CD4-positive, alpha-beta T cell treated with Interleukin-21 for 1 hour (primary cell): ENCODE measurements at places on chromosomes 3 and 15.

DNA sequence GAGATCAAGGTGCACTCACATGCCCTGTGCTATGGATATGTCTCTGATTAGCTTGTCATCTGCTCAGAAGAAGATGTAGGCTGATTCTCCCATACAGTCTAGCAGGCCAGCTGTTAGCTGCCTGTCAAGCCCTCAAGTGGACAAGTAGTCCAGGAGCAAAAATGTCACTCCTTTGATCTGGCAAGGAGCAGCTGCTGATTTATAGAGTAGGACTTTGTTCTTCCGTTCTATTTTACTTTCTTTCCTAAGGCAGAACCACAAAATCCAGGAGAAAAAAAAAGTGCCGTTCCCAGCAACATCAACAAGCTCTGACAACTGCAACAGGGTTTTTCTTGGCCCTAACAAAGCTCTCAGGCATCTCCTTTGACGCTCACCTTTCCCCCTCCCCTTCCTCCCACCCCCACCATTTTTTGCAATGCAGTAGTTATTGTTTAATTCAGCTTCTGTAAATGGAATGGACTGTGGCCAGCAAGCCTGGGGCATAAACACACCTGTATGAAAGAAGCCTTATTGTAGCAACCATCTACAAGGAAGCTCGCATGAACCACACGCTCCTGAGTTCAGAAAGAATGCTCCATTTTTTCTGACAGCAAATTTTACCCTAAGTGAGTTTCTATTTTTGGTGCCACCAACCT, 196.3 kb downstream of the MEIS2 start:
- no peak for DNase-seq

DNA sequence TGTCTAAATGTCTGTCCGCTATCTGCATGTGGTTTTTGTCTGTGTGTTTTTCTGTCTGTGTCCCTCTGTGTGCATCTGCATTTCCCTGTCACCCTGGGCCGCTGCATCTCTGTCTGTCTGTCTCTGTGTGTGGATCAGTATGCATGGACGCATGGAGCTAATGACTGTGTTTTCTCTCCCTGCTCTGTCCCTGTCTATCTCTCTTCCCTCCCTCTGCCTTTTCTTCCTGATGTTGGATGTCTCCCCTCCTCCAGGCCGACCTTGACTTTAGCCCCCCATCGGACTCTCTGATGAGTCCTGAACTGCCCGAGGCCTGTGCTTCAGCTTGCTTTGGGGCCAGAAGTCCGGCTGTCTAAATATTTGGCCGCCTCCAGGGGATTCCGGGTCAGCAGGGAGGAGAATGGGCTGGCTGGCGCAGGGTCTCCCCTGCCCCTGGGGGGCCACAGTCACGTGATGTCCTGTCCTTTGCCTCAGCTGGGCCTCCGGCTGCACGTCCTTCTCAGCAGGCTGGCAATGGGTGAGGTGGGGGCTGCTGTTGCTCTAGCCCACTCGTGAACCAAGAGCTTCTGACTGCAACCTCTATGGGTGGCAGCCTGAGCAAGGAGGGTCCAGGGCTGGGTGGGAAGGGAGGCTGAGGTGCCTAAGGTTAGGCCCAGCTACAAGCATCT, 3.7 kb downstream of the SLC38A3 start:
- DNase-seq: no peak

DNA sequence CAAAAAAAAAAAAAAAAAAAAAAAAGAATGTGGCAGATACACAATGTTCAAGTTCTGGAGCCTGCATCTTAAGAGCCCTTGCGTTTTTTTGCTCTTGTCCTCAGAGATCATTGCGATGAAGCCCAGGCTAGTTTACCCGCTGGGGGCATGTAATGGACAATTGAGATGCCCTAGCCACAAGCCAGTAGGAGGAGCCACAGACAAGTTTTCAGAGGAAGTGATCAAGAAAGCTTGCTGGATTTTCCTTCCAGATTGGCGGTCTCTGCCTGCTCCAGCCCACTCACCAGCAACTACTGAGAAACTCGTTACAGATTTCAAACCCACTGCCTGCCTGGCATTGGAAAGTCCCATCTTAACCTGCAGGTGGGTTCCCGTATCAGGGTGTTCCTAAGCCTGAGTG, 192.1 kb upstream of the EOMES start:
- DNase-seq: peak; percentile 8

DNA sequence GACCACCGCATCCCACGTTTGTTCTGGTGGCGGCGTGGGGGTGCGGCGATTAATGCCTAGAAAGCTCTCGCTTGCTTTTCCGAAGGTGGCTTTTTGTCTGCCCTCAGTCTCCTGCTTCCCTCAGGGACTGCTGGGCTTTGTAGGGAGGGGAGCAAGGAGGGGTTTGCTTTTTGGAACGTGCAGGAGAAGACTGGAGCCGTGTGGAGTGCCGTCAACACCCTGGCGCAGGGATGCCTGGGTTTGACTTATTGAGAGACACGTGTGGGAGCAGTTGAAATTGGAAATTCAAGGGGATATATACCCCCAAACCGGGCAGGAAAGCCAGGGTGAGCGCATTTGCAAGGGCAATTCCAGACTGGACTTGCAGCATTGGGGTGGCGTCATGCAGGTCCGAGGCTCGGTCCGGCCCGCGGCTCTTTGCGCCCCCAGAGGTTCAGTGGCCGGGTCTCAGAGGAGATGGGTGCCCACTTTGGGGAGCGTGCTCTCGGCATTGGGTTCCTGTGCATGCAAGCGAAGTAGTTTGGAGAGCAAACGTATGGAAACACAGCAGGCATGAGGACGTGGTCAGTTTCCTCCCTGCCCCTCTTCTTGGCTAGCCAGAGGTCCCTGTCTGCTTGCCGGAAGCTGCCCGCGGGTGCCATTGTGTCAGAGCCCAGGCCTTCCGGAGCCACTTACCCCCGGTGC, 2.1 kb downstream of the EPHB1 start:
- DNase-seq: no peak

DNA sequence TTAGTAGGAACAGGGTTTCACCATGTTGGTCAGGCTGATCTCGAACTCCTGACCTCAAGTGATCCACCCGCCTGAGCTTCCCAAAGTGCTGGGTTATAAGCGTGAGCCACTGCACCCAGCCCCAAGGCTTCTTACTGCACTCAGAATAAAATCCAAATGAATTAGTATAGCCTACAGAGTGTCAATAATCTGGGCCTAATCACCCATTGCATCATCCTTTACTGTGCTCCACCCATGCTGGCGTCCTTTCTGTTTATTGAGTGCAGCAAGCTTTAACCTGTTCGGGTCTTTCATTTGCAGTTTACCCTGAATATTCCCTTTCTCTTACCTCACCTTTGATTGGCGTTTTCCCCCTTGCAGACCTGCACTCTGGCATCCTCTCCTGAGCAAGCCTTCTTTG, 77.7 kb downstream of the CEP63 start:
- DNase-seq: no peak

DNA sequence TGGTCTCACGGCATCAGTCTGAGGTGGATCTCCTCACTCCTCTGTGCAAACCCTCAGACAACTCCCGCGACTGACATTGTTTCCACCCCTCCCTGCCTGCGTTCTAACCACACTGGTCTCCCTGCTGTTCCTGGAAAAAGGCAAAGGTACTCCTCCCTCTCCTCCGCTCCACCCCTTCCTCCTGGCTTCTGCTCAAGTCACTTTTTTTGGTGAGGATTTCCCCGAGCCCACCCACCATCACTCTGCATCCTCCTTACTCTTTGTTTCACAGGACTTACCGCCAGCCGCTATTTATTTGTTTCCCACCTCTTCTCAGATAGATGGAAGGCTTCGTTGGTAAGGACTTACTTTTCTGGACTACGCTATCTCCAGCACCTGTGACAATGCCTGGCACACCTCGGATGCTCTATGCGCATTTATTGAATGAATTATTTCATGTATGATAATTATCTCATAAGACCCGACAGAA, 25.6 kb downstream of the PRR23E start:
- DNase-seq: no peak

DNA sequence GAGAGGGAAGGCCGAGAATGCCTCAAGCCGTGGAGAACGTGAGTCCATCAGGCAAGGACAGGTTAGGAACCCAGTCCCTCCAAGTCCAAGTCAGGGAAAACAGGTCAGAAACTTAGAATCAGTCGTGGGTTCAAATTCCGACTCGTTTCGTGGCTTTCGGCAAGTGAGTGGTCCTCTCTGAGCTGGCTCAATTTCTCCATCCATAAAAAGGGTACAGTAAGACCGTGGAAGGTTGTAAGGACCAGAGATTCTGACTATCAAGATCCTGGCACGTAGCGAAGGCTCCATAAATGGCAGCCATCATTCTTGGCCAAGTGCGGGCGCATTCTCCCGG, 604 bp upstream of the MED12L start:
- no peak for DNase-seq

DNA sequence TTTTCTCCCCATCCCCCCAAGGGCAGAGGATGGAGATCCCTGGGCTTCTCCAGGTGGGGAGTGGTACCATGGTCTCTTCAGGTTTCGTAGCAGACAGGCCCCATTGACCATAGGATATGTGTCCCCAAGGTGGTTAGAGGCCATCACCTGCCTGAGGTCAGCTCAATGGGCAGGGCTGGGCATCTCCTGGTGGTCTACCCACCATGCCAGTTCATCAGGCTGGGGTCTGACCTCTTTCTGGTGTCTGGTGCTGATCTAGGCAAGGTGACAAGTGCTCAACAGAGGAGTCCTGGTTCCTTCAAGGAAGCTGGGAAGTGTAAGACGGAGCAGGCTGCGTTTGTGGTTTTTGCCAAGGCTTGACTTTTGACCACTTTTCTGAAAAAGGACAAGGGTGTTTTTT, 71.4 kb downstream of the SMAD3 start:
- DNase-seq: no peak

- no peak for DNase-seq
Observed at GRCh38 chr15:89367485-89368451, 33.1 kb upstream of the POLG start.

GRCh38 chr3:55172913-55173312, 245.1 kb upstream of the LRTM1 start:
- DNase-seq: no peak

GRCh38 chr3:41001556-41001955, 197.7 kb upstream of the CTNNB1 start:
- no peak for DNase-seq

- DNase-seq: peak; percentile 22
Observed at GRCh38 chr3:112463250-112463649, 36.0 kb downstream of the BTLA start.

- no peak for DNase-seq
Observed at GRCh38 chr3:112334691-112335433, 1.9 kb downstream of the CD200 start.

DNA sequence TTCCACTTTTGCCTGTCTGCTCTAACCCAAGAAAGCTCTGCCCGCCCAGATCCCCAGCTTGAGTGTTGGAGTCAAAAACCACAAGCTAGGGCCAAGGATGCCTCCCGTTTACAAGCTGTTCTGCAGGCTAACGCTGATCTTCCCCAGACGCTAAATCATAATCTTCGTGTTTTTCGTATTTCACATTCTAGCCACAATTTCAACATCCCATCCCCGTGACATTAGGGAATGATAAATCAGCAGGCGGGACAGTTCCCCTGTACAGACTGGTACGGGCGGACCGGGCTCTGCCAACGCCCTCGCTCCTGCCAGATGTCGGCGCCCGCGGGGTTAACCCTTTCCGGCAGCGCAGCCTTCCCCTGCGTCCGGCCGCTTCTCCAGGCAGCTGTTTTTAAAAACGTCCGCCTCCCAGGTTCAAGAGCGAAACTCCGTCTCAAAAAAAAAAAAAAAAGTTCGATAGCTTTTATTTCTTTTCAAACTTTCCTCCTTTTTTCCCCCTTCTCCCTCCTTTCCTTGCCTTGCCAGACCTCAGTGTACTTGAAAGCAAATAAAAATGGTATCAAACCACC, 81.0 kb upstream of the BNC1 start:
- DNase-seq: no peak

DNA sequence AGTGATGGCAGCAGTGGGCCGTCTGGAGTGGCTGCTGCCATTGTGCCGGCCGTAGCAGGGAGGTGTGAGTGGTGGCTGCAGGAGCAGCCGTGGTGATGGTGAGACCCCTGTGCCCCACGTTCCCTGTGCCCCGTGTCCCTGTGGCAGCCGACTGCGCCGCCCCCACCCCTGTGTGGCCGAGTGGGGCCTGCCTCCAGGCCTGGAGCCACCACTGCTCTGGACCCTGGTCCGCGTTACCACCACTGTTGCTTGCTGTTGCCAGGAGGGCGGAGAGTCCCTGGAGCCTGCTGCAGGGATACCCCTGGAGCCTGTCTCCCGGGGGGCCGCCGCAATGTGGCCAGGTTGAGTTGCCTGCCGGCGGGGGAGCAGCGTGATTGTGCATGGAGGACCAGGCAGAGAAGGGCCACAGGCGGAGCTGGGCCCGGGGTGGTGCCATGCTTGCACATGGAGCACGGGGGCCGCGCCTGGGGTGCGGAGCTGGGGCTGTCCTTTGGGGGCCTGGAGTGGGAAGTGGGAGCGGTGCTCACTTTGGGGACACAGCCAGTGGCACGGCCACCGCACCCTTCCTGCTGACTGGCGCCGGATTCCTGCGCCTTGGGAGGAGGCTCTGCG, 50.1 kb downstream of the SLC6A20 start:
- DNase-seq: no peak
